ENCODE measurements at places on chromosomes 3 and 15.

- DNase-seq, result no peak
Observed at GRCh38 chr3:187590861-187591576, 79.2 kb downstream of the SST start.

DNA sequence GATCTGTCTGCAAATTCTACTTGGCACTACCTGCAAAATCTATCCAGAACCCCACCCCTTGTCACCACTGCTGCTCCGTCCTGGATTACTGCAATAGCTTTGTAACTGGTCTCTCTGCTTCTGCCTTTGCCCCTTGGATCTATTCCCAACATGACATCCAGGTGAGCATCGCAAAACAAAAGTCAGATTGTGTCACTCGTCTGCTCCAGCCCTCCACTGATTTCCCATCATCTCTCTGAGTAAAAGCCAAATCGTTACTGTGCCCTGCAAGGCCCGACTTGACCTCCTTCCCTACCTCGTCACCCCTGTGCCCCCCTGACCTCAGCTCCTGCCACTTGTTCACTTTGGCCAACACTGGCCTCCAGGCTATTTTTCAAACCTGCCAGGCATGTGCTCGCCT, 9.4 kb downstream of the SPTBN5 start:
- no peak for DNase-seq

DNA sequence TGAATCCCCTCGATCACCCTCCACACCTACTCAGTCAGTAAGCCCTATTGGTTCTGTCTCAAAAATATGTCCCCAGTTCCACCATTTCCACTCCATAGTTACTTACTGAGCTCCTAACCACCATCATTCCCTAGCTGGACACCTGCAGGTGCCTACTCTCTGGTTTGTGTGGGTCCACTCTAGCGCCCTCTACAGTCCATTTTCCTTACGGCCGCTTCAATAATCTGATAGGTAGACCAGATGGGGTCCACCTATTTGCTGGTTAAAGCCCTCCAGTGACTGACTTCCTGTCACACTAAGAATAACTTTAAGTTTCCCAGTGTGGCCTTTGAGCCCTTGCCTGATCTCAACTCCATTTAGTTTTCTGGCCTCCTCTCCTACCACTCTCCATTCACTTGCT, 5.0 kb downstream of the GXYLT2 start:
- no peak for DNase-seq

- DNase-seq, result no peak
Observed at GRCh38 chr15:38994310-38994709, 429.7 kb upstream of the RASGRP1 start.

DNA sequence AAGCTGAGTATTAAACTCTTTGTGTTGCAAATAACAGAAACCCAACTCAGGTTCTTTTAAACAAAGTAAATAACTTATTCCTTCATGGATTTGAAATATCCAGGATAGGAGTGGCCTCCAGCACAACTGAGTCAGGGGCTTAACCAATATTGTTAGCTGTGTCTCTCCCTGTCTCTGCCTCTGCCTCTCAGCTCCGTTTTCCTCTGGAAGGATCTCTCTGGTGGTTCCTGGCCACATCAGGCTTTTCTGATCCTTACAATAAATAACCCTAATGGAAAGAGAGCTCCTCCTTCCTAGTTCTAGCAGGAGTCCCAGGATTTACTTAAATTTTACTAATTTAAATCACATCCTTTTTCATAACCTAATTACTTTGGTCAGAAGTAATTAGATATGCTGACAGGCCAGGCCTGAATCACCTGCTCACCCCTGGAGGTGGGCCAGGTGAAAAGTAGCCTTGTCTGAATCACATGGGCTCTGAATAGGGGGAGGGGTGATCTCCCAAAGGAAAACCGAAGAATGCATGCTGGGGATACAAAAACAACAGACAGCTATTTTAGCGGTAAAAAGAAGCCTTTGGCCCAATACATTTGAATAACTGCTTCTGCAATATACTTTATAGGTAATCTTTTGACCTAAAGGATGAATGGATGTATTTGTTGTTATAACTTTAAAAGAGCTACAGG, 75.4 kb downstream of the REC114 start:
- DNase-seq, result no peak

DNA sequence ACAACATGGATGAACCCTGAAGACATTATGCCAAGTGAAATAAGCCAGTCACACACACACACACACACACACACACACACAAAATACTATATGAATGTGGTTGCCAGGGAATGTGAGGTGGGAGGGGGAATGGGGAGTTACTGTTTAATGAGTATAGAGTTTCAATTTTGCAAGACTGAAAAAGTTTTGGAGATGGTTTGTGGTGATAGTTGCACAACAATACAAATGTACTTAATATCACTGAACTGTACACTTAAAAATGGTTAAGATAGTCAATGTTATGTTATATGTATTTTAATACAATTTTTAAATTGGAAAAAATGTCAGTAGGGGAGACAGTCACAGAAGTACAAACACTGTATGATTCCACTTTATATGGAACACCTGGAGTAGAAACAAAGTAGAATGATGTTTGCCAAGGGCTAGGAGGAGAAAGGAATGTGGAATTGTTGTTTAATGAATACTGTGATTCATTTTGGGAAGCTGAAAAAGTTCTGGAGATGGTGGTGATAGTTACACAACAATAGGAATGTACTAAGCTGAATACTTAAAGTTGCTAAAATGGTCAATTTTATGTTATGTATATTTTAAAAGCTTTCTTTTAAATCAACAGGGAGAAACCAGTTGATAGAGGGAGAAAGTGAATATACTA, 76.6 kb downstream of the RPL39L start:
- no peak for DNase-seq

GRCh38 chr15:76011627-76012551, at the start of gene NRG4:
Gene NRG4 (minus strand): TSS chr15:76012424. CDS start chr15:76011230, 1,194 bp downstream.
- no peak for DNase-seq

GRCh38 chr15:69034352-69034751, 19.9 kb downstream of the NOX5 start:
- no peak for DNase-seq

DNA sequence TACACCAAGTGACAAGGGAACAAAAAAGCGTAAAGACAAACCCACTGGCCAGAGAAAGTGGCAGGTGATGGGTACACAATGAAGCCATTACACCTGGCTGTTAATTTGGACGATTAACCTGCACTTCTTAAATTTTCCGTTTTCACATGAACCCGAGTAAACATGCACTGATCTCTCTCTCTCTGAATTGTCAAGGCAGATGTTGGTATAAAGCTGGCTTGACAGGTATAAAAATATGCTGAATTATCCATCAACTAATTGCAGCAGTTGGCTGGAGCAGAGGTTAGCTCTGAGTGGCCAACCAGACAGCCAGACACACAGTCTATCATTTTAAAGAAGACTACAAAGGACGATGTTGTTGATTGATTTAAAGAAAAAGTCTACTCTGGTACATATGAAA, 561.7 kb upstream of the ALCAM start:
- DNase-seq, result no peak

DNA sequence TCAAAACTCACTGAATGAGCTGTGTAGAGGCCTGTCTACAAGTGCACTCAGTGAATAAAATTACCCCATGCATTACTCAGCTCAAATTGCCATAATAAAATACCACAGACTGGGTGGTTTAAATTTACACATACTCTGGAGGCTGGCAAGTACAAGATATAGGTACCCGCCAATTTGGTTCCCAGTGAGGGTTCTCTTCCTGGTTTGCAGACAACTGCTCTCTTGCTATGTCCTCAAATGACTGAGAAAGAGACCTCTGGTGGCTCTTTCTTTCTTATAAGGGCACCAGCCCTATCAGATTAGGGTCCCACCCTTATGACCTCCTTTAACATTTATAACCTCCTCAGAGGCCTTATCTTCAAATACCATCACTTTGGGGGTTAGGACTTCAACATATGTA, 237.0 kb downstream of the CPNE4 start:
- no peak for DNase-seq

DNA sequence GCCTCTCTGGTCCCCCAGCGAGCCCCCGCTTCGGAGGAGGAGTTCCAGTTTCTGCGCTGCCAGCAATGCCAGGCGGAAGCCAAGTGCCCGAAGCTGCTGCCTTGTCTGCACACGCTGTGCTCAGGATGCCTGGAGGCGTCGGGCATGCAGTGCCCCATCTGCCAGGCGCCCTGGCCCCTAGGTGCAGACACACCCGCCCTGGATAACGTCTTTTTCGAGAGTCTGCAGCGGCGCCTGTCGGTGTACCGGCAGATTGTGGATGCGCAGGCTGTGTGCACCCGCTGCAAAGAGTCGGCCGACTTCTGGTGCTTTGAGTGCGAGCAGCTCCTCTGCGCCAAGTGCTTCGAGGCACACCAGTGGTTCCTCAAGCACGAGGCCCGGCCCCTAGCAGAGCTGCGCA, 3.5 kb downstream of the PML start:
- DNase-seq, result no peak

DNA sequence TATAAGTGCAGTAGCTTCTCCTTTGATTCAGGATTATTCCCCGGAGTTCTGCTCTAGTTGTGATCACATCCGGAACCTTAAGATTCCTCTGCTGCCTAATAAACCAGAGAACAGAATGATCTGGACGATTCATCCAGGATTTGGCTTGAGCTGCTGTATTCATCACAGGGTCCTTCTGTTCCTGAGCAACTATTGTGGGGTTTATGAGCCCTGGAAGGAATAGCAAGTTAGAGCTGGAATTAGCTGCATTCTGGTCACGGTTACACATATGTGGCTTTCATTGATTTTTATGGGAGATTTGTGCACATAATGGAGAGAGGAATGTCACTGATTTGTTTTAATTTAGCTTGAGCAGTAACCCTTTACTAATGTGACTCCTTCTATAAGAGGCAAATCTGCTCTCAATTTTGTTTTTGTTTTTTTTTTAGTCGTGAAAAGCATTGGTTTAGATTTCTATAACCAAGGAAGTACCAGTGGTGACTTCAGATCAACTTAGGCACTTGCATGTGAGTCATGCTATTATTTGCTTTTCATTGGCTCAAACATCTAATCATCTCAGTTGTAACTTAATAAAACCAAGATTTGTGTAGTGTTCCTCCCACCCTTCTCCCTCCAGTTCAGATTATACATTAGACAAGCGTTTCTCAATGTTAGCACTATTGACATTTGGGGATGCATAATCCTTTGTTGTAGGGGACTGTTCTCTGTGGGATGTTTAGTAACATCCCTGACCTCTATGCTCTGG, 148.5 kb downstream of the OTOL1 start:
- no peak for DNase-seq

DNA sequence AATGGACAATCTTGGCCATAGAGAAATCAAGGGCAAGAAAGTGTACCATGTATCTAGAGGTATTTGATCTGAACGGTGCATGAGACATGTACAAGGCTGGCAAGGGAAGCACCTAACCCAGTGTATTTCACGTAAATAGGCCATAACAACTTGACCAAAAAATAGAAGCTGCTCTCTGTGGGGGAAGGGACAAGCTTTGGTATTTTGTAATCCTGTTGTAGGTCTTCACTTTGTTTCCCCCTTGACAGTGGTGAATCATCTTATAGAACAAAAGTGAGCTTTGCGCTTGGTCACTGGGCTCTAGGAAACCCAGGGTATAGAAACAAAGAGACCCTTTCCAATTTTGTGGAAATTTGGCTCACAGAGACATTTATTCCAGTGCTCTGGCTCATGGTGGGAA, 21.0 kb downstream of the LARS2 start:
- DNase-seq, result no peak

DNA sequence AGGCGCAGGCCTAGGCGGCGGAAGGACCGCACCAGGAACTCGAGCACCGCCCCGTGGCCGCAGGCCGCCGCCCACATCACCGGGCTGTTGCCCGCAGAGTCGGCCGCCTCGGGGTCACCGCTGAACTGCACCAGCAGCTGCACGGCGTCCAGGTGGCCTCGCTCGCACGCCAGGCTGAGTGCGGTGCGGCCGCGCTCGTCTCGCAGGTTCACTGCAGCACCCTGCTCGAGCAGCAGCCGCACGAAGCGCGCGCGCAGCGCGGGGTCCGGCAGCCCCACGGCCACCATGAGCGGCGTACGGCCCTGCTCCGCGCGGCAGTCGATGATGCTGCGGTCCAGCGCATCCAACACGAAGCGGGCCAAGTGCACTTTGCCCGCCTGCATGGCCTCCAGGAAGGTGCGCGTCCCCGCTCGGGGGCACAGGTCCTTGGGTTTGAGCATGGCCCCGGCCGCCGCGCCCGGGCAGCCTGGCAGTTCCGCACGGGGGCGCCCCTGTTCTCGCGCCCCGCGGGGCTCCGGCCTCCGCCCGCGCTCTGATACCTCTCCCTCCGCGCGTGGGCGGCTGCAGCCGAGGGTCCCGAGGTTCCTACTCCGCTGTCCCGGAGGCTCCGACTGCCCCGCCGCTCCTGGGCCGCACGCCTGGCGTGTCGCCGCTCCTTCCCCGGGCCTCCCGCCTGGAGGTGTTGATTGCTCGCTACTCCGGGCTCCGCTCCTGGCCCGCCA, 556 bp downstream of the ANKRD63 start:
- DNase-seq, result no peak

- DNase-seq, result no peak
Observed at GRCh38 chr3:124373524-124373923, 356.7 kb upstream of the UMPS start.

DNA sequence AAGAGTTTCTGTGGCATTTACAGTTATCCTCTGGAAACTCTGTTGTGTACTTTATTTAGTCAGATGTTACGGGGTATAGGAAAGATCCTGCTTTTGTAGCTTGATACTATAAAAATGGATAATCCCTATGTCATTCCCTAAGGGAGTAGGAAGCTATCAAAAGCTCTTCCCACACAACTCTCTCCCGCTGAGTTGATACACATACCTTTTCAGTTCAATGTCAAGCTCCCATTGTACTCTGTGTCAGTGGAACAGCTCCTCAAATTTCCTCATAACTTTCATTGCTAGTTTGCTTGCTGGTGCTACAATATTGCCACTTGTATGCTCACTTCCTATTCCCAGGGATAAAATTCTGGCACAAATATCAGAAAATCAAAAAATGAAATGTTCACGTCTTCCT, 893.3 kb upstream of the GBE1 start:
- DNase-seq, result no peak

GRCh38 chr3:122230174-122230573, 46.7 kb downstream of the CASR start:
- no peak for DNase-seq
